ENCODE measurements at places on chromosomes 7 and 10.

DNA sequence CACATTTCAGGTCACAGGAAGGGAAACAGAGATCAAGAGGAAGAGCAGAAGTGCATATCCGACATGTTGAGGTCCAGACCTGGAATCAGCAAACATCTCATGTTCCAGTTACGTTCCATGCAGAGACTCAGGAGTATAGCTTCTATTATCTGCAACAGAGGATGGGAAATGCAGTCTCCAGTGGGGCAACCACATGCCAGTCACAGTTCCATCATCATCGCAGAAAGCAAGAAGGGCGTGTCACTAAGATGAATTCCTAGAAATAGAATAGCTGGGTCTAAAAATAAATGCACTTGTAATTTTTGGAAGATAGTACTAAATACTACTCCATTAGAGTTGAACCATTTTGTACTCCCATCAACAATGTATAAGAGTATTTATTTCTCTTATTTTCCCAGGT, 133.2 kb upstream of the MDFIC start:
- no peak for DNase-seq

- no peak for DNase-seq
These were observed 972.0 kb upstream of the CELF2 start for GRCh38 chr10:10045765-10046028.

DNA sequence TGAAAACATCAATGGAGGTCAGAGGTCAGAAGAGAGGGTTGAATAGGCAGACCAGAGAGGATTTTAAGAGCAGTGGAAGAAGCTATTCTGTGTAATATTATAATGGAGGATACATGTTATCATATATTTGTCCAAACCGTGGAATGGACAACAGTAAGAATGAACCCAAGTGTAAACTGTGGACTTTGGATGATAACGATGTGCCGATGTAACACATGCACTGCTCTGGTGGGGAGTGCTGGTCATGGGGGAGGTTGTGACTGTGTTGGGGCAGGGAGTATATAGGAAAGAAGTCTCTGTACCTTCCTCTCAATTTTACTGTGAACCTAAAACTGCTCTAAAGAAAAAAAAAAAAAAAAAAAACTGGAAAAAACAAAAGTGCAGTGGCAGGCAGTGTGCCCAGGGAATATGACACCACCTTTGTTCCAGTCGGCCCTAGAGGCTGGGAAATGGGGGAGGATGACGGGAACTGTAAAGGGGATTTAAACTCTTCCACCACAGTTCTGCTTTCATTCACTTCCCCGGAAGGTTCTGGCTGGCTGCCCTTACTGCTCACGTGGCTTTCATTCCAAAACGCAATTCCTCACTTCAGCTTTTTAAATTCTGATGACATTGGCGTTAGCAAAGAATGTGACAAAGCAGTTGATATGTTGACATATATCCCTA, 113.7 kb upstream of the ANKRD1 start:
- no peak for DNase-seq

DNA sequence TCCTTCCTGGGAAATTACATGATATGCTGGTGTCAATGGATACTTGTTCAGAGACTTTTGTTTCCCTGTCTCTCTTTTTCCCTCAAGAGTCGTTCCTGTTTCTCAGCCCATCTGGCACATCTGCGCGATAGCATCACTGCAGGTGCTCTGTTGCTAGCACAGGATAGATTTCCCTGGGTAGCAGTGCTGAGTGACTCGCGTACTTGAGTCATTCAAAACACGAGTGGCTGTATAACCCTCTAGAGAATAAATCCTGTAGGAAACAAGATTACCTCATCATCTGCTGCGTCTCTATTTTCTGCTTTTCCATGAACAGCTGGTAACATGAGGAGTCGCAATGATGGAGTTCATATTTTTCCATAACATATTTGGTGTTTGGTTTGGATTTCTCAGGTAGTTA, 452.0 kb upstream of the FZD8 start:
- no peak for DNase-seq

GRCh38 chr10:98154076-98154475, 19.6 kb downstream of the R3HCC1L start:
- no peak for DNase-seq

GRCh38 chr10:22593026-22593425, 121.4 kb downstream of the PIP4K2A start:
- no peak for DNase-seq

- DNase-seq: no peak
These were observed 97.9 kb upstream of the STEAP1B start for GRCh38 chr7:22597844-22598243.

DNA sequence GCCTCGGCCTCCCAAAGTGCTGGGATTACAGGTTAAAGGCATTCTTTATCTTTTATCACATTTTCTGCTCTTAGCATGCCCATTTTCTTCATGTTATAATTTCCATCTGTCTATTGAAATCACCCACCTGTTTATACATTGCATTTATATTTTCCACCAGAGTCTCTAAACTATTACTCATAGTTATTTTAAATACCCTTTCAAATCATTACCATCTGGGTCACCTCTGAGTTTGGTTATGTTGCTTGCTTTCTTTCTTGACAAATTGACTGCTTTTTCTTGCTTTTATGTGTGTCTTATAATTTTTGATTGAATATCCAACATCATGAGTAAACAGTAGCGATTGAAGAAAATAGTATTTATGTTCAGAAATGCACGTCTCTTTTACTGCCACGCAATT, 71.4 kb downstream of the TMEM270 start:
- no peak for DNase-seq

DNA sequence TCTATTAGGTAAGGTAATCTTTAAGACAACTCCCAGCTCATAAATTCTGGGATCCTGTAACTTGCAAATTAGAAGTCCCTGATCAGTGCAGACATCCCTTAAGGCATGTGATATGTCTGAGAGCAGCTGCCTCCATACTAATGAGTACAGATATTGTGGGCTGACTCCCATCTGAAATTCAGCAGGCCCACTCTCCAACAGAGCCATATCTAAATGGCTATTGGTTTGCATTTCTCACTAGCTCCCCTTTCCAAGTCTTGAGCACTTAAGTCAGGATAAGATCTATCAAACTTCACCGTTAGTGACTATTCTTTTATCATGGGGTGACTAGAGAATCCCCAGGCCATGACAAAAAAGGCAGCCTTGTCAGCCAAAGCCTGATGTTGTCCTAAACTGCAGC, 785.4 kb downstream of the IPMK start:
- DNase-seq: no peak

Measured in WERI-Rb-1 (cell line).